Head of caudate nucleus (tissue), 42 donors: ENCODE measurements at places on chromosomes 4 and X.
A peak's percentile ranks its signal among the peaks of the same experiment; 100 is the strongest.

DNA sequence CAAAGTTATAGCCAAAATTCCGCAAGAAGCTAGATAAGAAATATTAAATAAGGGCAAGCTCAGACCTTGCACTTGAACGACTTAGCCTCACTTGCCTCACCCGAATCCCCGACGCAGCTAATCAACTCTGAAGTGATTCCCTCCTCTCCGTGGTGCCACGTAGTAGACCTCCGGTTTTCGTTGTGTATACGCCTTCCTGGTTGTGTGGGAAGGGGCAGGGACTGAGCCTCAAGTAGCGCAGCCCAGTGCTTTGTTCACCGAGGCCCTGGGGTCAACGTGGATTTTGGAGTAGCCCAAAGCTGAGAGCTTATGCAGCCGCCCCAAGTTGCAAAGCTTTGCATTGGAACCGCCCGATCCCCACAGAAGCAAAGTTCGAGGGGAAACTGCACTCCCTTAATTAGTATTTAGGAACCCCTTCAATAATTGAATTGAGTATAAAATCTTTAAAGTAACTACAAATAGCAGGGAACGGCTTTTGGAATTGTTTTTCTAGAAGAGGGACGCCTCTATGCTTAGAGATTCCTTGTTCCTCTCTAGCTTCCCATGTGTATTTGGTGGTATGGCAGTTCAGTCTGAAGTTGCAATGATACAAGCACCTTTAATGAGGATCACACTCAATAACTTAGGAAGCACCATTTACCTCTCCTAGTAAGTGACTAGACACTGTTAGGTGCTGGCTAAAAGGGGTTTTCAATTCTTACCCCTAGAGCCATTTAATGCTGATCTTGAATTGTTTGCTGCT, 55.7 kb downstream of the LINC00632 start:
- DNase-seq: no peak

GRCh38 chr4:68416591-68416990, 30.7 kb upstream of the TMPRSS11E start:
- no peak for DNase-seq

GRCh38 chr4:10161840-10162239, 45.2 kb upstream of the WDR1 start:
- DNase-seq: no peak

DNA sequence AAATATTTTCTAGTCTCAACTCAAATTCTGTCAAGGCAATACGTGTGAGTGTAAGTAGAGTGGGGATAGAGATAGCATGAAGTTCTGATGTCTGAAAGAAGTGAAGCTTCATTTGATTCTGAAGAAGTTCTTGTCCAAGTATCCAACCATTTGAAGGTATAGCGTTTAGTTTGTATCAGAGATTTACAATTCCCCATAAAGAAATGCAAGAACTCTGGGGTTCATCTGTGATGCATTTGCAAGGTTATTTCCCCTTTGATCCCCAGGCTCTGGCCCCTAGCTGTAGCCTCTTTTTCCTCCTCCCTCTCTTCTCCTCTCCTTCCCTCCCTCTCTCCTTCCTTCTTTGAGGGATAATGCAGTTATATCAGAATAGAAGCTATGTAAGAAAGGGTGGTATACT, 7.8 kb downstream of the FGA start:
- DNase-seq: no peak

DNA sequence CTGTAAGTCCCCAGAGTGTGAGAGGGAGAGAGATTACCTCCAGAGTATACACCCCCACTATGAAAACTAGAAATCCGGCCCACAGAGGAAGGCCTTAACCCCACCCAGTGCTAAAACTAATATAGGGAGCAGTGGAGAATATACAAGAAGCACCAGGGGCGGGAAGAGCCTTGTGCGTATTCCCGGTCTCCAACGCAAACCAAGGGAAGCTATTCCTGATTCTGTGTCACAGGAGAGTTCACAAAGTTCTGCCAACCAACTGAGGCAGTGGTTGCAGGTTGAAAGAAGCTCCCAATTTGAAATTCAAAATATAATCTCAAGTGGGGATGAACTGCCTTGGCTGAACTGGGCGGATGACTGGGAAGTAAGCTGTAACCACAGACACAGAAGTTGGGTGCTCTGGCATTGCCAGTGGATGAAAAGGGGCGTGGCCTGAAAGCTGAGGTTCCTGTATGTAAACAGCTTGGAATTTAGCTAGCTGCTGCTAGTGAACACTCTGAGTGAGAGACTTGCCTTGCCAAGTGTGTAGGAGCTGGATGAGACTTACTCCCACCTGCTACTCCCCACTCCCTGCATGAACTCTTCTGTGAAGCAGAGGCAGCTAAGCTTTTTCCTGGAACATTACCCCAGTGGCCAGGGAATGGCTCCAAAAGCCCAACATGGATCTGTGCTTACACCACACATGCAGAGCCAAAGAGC, 32.7 kb downstream of the ELF2 start:
- peak; percentile 12 for DNase-seq

GRCh38 chrX:57822818-57823217, 87.4 kb downstream of the ZXDA start:
- DNase-seq: no peak

- no peak for DNase-seq
Observed at GRCh38 chr4:56082829-56083228, 134.1 kb downstream of the CEP135 start.
